ENCODE measurements at places on chromosomes 16 and 17.
A peak's percentile ranks its signal among the peaks of the same experiment; 100 is the strongest.

- DNase-seq: peak; percentile 88
Measured at GRCh38 chr17:81094509-81095382, 59.8 kb downstream of the BAIAP2 start.

DNA sequence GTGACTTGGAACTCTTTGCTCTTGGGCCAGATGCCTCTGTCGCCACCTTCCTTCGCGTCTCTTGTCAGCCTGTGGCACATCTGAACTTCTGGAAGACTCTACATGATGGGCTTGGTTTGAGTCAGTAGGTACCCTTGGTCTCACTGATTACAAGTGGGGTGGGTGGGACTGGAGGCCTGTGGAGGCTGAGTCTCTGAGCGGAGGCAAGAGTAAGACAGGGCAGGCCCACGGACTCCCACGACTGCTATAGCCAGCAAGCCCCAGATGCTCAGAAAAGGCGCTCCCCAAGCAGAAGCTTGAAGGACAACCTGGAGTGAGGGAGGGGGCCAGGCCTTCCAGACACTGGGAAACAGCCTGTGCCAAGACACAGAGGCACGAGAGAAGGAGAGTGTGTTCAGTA is 145.7 kb downstream of the SNX29 start:
- no peak for DNase-seq

- DNase-seq: no peak
Measured at GRCh38 chr16:51008037-51008436, 143.0 kb downstream of the SALL1 start.

- no peak for DNase-seq
Measured at GRCh38 chr16:84199861-84200260, 8.9 kb downstream of the ADAD2 start.

DNA sequence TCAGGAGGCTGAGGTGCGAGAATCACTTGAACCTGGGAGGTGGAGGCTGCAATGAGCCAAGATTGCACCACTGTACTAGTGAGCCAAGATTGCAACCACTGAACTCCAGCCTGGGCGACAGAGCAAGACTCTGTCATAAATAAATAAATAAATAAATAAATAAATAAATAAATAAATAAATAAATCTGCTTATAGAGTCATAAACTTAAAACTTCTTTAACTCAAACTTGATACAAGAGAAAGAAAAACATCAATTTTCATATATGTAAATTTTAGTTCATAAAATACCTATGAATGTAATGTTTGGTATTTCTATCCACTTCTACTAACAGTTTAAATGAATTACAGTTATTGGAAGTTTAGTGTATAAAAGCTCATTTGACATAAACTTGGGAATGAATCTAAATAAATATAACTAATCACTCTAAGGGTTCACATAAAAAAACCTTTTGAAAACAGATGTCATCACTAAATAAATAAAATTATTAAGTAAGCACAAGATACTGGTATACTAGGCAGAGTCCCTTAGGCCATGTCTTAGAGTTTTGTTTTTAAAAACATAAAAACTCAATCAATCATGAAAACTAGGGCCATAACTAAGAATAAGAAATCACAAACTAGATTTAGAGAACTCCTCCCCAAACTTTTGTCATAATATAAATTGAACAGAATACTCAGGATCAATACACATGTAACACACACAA is 54.1 kb downstream of the SMURF2 start:
- no peak for DNase-seq

DNA sequence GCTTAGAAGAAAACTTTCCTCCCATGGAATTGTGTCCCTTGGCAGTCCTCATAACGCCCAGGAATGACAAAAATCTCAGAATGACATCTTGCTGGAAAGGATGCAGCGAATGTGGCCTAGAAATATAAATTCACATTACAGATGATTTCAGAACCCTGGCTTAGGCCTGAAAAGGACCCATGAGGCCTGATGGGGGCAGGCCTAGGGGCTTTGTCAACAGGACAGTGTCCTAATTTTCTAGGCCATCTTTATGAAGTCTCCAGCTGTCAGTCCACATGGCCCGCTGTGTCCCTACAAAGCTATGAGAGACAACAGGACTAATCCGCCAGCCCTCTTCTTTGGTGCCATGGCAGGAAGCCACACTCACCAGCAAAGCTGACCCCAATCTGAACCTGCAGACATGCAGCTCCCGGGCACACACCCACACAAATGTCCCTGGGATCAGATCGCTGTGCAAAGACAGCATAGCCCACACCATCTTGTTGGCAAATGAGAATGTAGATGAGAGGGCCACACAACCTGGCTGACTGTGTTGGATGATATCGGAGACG is 40.4 kb upstream of the DNAH17 start:
- DNase-seq: no peak

- DNase-seq: peak; percentile 71
Measured at GRCh38 chr16:88455610-88456355, 2.7 kb downstream of the ZFPM1 start.

DNA sequence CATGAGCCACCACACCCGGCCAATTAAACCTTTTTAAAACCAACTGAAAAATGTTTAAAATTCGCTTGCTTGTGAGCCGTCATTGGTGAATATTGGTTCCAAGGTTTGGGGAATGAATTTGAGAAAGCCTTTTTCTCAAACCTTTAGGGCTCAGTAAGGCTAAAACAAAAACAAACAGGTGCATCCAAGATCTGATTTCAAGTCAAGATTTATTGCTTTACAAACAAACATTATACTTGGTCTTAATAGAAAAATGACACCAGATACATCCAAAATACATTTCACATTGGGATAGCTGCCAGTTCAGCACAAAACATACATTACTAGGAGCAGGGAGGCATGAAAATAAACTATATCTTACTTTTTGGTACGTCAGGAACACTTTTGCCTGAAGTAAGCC is 5.4 kb downstream of the C17orf58 start:
- no peak for DNase-seq

GRCh38 chr17:45791041-45791582 is 7.0 kb downstream of the CRHR1 start:
- DNase-seq: no peak

- no peak for DNase-seq
Measured at GRCh38 chr17:43560461-43561427, 14.6 kb upstream of the ETV4 start.

DNA sequence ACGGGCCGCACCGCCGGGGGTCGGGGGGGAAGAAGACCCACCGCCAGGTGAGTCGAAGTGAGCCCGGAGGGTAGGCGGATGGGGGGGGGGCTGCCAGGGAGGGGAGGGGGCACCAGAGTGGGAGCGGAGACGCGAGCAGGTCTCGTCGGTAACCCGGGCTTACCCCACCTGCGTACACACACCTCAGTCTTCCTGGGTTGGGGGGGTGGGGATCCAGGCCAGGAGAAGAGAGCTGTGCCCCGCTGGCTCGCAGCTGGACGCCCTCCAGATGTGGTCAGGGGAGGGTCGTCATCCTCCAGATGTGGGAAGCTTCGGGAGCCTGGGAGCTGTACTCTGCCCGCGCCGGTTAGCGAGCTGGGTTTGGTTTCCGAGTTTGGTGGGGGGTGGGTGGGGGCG is 1.2 kb downstream of the CACNA1G start:
- DNase-seq: no peak

- no peak for DNase-seq
Measured at GRCh38 chr17:55238931-55239297, 25.8 kb upstream of the HLF start.

- no peak for DNase-seq
Measured at GRCh38 chr17:35981908-35982330, 622 bp upstream of the CCL16 start.

DNA sequence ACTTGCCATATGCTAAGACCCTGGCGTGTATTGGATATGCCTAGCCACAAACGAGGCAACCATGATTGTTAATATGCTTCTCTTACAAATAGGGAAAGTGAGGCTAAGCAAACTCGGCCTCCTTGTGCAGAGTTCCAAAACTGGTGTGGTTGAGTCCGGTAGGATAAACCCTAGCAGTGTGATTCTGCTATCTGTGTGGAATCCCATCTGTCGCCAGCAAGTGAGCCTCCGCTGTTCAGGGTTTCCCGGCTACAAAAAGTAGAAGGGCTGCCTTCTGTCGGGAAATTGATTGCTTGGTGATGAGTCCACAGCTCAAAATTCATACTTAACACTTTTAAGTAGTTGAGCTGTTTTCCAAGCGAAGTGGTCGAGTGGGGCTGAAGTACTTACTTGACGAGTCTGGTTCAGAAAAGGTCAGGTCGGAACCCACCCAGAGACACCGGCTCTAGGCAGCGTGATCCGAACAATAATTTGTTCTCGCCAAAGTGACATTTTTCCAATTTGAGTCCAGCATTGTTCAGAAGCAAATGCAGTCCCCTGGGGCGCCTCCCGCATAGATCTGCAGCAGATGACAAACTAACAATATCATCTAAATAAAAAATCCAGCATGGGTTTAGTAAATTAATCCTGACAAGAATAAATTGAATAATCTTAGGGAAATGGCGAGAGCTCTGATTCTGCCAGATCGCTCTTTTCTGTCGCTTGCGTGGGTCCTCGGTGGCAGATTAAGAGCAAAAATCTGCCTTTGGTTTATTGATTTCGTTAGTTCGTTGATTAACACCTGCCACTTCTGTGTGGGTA is 686.7 kb upstream of the RBFOX1 start:
- no peak for DNase-seq

DNA sequence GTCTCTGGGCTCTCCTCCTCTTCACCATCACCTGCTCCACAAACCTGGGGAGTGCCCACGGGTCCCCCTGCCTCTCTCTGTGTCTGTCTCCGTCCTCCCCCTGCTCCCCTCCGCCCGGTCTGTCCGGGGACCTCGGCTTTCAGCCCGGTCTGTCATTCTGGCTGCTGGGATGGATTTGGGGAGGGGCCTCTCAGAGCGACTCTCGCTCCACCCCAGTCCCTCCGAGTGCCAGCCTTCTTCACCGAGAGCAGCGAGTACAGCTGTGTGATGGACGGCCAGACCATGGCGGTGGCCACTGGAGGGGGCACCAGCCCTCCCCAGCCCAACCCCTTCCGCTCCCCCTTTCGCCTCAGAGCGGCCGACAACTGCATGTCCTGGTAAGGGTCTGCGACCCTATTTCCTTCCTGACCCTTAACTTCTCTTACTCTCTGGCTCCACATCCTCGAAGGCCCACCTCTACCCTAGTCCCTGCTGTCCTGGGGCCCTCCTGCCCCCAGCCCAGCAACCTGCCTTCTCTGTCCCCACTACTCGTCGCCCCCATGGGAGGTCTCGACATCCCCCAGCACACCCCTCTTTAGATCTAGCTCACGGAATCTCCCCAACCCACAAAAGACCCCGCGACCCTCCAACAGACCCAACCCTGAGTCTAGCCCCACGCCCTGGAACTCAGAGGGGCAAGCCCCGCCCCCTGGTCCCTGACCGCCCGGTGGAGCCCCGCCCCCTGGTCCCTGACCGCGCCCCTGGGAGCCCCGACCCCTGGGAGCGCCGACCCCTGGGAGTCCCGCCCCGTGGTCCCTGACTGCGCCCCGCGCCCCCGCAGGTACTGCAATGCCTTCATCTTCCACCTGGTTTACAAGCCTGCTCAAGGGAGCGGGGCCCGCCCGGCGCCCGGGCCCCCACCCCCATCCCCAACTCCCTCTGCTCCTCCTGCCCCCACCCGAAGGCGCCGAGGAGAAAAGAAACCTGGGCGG is 5.6 kb upstream of the CXCL16 start:
- DNase-seq: no peak

DNA sequence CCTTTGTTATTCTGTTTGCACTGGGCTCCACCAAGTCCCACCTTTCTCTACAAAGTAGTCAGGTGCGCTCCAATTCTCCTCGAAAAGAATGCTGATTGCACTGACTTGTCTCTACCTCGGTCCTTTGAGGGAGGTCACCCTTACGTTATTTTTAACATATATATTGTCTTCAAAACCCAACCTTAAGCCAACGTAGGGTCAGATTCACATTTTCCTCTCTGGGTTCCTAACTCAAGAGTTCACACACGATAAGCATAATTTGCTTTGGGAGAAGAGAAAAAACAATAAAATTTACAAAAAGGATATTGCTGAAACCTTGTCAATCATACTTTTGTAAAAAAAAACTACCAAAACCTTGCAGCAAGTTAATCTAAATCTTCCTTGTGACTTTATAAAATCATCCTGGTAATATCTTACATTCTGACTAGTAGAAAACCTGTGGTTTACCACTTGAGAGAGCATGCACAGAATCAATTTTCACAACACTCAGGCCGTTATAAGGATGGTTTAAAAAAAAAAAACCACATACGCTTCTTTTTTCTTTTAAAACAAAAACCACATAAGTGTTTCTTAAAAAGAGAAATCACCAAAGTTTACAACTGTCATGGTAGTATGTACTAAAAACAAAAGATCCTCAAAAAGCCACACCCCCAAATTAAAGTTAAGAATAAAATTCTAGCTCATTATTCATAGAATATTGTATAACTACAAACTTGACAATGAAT is 72.2 kb upstream of the TRAP1 start:
- no peak for DNase-seq

DNA sequence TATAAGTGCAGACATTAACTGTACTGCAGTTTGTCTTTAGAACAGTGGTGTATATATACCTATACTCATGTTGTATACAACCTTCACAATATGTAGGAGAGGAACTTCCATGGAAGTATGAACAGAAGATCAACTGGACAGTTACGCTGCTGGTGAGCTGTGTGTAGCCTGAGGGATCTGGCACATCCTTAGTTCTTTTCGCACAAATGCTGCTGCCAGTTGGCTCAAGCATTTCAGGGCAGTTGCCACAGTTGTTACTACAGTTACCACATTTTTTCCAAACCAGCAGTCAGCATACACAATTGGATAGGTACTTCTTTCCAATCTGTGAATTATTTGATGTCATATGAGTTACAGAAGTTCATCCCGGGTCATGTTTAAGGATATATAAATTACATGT is 539.6 kb upstream of the HSBP1 start:
- DNase-seq: no peak

DNA sequence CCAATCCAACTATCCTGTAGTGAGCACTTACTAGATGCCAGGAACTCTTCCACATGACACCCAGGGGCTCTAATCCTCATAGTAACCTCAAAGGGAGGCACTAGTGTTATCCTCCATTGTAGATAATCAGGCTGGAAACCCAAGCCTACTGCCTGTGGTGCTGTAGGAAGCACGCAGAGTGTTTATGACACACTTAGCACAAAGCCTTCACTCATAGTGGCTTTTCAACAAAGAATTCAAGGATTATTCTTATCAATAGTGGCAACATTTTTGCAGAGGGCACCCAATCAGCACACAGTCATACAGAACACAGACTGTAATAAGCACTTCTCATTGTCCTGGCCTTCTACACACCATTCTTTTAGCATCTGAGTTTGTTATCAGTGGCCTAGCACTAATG is 18.5 kb upstream of the SOX9 start:
- no peak for DNase-seq

DNA sequence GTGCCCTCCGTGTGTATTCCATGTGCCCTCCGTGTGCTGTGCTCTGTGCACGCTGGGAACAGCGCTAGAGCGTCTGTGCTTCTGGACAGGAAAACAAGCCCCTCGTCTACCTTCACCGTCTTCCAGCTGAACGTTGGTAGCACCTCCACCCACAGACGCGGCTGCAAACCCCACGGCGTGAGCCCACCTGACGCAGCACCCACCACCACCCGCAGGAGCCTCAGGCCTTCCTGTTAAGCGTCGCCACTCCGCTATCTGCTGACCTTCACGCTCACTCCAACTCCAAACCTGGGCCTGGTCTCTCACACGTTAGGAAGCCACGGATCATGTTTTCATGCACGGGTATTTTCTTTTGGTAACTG is 56.6 kb downstream of the ENGASE start:
- DNase-seq: no peak
